GM12892 (cell line): ENCODE measurements at places on chromosomes 2 and 18.

DNA sequence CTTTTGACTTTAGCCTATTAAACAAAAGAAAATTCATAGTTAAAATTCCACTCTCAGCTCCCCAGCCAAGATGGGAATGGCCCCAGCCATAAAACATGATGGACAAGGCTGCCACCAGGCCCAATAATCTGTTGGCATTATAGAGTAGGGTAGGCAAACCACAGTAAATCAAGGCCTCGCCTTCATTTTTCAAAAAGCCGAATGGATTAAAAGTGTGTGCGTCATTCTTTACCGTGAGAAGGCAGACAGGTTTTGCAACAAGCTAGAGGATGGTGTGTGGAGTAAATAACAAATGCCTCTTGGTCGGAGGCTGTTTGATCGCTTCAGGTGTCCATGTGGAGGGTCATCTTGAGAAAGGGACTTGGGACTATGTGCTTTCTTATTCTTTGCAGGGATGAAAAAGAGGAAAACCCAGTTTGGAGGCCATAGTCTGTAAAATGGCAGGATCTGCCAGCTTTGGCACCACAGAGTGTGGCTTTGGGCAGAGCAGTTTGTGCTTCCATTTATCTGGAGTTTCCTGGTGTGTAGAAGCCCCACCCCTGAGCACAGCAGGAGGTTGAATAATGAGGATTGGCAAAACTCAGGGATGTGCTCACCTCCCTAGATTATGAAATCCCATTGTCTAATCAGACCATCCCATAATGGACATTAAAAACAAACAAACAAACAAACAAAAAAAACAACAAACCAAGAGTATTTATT, 57.1 kb upstream of the ITGB6 start:
- no peak for DNase-seq

DNA sequence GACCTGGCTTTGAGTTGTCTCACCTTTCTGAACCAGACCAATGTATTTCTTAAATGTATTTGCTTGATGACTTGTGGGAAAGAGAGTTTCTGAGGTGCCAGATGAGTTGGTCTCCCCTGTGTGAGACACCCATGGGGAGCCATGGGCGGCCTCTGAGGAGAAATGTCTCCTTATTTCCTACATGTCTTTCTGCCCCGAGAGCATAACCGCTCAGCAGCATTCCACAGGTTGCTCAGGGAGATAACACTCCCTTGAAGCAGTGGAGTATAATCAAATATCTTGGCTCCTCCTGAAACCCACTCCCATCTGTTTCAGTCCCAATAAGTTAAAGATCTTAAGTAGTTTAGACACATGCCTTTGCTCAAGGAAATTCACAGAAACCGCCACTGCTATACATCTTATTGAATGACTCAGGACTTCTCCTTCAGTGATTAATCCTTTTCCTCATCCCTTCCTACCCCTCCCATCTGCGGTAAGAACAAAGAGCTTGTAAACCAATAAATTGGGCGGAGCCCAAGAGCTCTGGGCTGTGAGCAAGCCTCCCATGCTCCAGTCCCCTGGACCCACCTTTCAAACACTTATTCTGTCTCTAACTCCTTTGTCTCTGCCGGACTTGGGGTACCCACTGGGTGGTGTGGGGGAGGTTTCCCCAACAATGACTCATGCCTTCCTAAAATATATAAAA, 285.5 kb upstream of the LRRTM4 start:
- no peak for DNase-seq

DNA sequence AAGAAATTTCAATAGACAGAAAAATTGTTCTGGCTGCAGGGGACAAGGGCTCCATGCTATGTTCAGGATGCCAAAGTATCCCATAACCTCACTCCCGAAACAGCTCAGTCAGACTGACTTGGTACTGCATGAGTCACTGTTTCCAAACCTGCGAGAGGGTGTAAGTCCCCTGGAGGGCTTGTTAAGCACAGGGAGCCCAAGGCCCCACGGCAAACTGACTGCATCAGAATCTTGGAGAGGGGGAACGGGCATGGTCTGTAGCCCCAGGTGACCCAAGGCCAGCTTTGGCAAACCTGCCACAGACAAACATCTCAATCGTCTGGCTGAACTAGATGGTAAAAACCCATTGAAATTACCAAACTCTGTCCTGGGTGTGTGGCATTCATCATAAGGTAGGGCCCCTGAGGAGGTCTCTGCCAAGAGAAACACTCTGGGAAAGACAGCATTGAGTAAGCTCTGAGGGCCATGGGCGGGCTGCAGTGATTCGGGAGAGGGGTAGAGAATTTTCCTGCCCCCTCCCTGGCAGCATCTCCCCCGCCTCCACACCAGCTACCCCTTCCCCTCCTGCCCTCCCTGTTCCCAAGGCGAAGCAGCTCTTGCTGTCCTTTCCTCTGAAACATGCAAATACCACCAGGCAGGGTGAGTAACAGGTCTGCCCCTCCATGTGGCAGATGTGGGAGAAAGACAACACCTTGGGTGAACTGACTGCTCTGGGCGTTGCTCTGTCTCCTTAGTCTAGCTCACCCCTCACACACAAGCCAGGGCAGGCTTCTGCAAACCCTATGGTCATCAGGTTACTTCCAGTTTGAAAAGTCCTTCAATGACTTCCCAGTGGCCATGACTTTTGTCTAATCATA, 274.7 kb upstream of the SIX2 start:
- no peak for DNase-seq

- no peak for DNase-seq
Observed at GRCh38 chr18:57075716-57076400, 71.0 kb upstream of the BOD1L2 start.

DNA sequence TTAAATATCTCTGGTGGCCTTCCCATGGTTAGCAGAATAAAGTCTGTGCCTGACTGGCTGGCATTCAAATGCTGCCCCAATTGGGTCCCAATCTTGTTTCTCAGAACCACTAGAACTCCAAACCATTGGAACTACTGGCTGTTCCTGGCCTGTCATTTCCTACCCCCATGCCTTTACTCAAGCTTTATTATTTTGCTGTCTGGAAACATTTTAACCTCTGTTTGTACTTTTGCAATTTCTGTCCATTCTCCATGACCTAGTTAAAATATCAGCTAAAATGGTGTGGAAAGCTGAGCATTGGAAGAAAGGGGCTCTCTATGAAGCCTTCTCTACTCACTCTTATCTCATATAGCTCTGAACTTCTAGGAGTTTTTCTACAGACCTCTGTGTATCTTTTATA, 38.7 kb downstream of the RAPGEF4 start:
- DNase-seq = no peak

GRCh38 chr2:138676619-138677021, 103.6 kb downstream of the NXPH2 start:
- DNase-seq = no peak

- DNase-seq = no peak
Observed at GRCh38 chr18:75100832-75101630, 107.9 kb downstream of the PTGR3 start.

- DNase-seq = no peak
Observed at GRCh38 chr2:12442476-12442847, 274.3 kb upstream of the TRIB2 start.

- DNase-seq = no peak
Observed at GRCh38 chr2:241049739-241050623, 51.6 kb downstream of the SNED1 start.

DNA sequence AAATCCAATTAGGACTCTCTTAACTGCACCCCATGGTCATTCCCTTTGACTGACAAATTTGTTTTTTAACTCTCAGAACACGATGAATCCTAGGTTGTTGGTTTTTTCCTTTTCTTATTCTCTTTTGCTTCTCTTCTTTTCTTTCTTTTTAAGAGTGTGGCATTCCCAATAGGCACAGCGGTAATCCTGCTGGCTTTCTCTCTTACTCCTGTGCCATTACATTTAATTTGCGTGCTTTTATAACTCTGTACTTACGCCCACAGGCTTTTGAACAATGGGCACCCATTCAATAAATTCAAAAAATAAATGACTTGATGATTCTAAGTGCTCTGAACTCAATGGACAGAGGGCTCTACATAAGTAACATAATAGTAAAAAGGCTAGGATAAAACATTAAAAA, 189.0 kb upstream of the SMAD7 start:
- DNase-seq = no peak

DNA sequence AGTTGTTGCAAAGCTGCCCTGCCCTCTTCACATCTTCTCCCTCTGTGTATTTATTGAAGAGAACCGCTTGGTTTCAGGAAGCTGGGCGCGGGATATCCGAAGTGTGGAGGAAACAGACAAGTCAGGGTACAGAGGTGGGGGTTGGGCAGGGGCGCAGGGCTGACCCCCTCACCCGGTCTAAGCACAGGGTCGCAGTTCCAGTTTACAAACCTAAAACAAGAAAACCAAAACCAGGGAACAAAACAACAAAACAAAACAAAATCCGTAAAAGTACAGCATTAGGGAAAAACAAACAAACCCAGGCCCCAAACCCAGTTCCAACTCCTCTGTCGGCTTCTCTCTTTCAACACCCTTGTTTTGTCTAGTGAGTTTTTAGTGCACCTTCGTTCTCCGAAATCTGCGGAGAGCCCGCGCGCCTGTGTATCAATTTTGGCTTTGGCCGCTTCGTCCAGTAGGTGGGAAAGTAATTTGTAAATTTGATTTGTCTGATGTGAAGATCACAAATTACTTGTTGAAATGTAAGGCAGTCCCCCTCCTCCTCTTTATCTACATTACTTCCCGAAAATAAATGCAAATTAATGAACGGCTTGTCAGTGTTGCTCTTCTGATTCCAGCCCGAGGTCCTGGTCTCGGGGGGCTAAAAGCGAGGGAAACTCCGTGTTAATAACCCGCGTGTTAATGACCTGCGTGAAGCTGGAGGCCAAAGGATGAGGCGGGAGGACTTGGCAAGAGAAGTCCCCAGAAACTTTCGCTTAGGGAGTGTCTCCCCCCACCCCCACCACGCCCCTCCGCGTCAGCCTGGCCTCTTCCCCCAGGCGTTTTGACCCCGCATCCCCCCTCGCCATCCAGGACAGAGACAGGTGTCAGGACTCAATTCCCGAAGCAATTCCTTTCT, 6.9 kb downstream of the OTX1 start:
- no peak for DNase-seq

DNA sequence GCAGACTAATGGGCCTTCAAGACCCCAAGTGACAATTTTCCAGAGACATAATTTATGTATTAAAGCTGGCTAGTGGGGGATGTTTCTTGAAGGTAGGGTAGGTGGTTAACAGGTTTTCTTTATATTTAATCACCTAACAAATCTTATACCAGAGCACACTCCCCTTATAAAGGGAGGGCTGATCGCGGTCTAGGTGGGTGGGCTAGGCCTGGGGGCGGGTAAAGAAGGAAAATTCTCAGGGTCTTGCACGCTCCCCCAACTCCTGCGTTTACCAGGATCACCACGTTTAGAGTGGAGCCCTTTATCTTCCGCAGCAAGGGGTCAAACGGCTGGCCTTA, 19.9 kb upstream of the CXXC1 start:
- no peak for DNase-seq

DNA sequence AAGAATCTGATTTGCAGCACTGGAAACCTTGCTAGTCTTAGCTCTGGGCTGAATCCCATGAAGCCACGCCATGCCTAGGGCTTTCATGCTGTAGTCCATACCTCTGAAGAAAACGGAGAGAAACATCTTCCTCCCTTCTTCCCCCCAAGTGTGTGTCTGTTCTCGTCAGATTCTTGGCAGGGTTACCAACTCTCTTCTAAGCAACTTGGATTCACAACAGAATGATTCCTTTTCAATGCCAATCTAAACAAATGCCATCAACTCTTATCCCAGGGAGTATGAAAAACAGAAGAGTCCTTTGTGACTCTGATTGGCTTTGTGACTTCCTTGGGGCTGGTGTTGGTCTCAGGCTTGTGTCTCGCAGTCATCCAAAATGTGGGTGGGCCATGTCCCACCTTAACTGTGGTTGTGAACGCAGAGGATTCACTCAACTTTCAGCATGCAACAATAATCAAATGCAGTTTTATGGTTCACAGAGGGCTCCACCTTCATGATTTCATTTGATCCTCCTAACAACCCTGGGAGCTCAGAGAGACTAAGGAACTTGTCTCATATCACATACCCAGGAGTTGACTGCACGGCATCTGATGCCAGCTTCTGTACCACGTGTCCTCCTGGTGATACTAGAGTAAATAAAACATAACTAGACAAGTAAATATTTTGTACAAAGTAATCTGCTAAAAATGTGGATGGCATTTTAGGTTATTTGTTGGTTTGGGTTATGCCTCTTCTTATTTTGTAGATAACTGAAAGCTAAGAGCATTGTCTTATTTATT, 186.0 kb upstream of the TNP1 start:
- no peak for DNase-seq

DNA sequence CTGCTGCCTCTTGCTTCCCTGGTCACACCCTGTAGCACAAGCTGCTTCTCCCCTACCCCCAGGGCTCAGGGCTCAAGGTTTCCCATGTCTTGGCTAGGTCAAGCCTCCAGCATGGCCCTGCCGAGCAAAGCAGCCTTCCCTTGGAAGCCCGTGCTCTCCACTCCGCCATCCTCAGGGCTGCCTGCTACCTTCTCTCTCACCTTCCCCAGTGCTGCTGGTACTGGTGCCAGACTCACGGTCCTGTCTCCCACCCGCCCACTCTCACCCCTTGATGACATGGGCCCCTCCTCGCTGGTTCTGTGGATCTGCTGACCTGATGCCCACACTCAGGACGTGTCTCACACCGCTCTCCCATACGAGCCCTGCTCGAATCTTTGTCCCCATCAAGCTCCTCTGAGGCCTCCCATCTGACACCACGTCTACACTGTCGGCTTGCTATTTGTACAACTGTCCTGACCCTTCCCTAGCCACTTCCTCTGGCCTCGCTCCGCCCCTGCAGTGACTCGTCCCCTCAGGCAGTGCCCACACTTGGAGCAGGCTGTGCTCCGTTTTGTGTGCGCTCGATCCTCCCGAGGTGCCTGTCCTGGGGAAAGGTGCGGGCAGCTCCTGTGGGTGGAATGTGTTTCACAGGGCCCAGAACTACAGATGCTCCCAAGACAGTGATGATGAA, 49.9 kb downstream of the ZAP70 start:
- DNase-seq = no peak

DNA sequence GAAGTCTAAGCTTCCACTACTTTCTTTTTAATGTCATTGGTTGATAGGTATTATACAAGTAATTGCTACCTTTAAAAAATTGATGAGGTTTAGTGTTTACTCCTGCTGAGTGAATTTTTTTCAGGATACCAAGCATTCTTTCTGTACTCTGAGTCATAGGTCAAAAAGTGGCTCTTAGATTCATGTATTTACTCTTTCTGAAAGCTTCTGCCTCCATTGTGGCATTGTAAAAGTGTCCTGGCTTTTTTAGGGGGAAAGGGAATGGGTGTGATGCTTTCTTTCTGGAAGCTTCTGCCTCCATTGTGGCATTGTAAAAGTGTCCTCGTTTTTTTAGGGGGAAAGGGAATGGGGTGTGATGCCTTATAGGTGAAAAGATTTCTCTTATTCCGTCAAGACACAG, 286.5 kb downstream of the LPIN1 start:
- no peak for DNase-seq

DNA sequence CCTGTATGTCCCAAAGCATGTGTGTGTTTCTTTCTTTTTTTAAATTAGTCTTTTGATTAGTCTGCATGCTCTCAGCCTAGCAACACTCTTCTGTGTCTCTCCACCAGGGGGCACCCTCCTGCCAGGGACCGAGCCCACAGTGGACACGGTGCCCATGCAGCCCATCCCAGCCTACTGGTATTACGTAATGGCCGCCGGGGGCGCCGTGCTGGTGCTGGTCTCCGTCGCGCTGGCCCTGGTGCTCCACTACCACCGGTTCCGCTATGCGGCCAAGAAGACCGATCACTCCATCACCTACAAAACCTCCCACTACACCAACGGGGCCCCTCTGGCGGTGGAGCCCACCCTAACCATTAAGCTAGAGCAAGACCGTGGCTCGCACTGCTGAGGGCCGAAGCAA, 93.8 kb downstream of the NRP2 start:
- peak; percentile 29 for DNase-seq

- DNase-seq = peak; percentile 27
Observed at GRCh38 chr2:237122214-237122666, 36.6 kb downstream of the COPS8 start.

GRCh38 chr18:45164551-45164950, 450.7 kb upstream of the SLC14A2 start:
- no peak for DNase-seq
